ENCODE measurements at places on chromosomes 2 and 18.
A peak's percentile ranks its signal among the peaks of the same experiment; 100 is the strongest.

- no peak for DNase-seq
These were observed 55.9 kb downstream of the HS1BP3 start for GRCh38 chr2:20594957-20595356.

DNA sequence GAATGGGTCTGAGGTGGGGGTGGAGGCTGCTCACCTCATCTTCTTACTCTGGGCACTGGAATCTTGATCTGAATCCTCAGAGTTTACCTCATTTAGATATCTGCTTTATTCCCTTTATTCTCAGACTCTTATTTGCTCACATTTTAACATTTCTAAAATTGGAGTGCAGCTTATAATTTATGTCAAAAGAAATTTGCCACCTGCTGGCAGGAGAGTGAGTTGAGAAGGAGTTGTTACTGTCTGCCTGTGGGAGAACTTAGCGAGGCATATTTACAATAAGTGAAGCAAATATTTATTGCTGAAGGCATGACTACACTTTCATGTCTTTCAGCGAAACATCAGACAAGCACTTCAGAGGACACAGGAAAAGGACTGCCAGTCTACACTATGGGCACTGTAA is 16.4 kb upstream of the KIAA2012 start:
- no peak for DNase-seq

DNA sequence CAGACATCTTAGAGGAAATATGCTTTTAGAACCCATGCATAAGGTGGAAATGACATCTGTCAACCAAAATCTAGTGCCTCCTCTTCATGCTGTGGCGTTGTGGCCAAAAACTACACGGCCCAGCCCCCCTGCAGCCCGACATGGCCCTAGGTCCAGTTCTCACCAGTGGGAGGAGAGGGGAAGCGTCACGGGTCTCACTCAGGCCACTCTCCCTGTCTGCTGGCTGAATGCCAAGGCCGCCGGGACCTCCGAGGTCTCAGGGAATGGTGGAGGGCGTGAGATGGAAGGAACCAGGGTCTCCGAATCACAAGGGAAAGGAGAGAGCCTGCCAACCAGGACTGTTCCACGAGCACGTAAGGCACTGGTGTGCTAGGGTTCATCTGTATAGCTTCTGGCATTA is 361.0 kb downstream of the ANAPC1 start:
- DNase-seq = peak; percentile 3

GRCh38 chr2:167144179-167144898 is 256.1 kb downstream of the XIRP2 start:
- no peak for DNase-seq

DNA sequence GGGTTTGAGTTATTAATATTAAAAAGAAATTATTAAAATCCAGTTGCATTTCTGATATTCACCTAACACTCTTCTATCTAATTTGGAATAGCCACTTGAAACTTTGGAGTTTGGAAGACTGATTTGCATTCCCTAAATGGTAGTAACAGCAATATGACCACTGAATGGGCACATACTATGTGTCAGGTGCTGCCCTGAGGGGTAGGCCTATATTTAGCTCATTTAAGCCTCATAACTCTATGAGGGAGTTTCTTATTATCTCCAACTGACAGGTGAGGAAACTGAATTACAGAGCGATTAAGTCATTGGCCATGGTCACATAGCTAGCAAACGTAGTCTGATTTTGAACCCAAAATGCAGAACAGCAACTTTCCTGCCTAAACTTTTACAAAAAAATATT is 77.3 kb downstream of the VWA3B start:
- no peak for DNase-seq

DNA sequence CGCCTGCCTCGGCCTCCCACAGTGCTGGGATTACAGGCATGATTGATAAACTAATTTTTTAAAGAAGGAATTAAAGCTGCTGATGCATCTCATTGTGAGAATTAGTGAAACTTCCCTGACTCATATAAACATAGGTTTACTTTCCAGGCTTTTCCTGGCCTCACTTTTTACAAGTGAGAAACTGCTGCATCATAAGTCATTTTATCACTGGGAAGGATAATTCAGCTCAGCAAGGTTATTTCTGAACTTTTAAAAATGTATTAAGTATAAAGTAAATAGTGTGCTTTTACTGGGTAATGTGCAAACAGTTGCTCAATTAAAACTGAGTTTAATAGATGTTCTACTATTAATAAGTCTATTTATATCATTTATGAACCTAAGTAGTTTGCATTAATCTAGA is 1130.3 kb upstream of the CDH2 start:
- DNase-seq = no peak

DNA sequence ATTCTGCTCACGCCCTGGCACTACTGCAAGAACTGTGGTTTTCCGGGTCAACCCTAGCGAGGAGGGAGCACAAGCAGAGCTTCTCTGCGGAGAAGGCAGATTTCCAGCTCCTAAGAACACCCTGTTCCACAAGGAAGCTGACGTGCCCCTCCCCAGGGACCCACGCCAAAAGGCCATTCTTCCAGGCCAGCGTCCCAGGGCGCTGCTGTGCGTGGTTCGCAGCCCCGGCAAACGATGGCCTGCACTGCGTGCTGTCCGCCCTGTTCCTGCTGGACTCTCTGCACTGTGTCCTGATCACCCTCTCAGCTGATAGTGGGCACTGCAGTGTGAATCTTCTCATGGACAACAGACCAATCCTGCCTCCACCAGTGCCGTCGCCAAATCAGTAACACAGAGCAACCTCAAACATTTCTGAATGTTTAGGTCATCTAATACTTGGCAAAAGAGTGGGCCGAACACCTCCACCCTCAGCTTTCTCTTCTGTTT is 49.1 kb downstream of the ADI1 start:
- no peak for DNase-seq

DNA sequence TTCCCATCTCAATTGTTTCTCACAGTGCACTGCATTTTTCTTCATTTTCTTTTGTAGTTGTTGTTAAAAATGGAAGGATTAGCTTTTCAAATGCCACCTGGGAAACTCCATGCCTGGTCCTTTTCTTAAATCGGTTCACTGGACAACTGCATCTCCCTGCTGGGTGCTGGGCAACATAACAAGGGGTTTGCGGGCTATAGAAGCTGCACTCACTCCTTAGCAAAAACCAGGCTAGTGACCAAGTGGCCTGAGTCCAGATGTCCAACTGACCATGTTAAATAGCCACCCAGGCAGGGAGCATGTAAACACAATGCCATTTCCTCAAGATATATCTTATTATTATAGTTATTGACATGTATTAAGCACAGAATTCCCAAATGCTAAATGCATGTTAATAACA is 264.9 kb downstream of the ICOS start:
- no peak for DNase-seq

DNA sequence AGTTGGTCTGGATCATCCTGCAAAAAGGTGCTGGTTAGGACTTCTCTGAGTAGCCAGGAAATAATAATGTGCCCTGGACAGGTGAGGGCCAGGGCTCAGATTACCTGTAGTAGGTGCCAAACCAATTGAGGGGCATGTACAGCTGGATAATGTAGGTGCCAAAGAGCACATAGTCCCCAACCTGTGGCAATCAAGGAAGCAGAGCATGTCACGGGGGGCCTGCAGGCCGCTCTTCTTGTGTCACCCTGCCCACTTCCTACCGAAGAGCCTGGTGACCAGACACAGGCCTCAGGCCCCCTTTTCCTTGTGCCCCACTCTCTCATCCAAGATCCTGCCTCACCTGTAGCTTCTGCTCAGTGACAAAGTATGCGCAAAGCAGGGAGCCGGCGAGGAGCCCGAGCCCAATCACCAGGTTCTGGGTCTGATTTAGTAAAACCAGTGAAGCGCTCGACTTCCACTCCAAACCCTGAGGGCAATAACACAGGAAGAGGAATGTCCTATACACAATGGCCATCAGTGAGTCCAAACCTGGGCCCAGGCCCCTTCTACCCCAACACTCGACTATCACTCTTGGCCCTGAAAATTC is 5.2 kb downstream of the ABCB6 start:
- no peak for DNase-seq

DNA sequence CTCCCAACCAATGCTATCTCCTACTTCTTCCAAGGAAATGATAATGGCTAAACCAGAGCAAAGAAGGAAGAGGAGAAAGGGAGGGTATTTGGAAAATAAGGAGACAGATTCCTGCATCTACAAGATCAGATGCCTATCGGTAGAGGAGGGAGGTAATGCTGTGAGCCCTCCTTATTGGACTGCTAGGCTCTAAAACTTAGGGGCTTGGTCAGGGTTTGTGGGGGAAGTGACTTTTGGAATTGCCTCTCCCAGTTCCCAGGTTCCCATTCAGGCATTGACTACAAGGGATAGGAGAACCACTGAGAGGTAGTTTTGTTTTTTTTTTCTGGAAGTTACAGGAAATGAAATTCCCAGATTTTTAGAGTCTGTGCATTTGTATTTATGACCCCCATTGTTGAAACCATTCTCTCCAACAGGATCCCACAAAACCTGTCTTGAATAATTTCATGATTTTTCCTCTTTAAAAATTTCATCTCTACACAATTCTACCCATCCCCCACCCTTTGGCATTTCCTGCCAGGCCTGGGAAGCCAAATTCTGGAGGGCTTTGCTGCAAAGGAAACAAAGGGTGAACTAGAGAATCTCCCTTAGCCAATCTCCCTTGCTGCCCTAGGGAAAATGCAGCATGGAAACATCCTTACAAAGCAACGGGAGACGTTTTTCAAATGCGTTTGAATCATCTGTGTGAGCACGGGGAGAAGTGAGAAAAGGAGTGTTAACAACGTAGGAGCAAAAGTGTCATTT is 282.1 kb upstream of the EPAS1 start:
- no peak for DNase-seq

DNA sequence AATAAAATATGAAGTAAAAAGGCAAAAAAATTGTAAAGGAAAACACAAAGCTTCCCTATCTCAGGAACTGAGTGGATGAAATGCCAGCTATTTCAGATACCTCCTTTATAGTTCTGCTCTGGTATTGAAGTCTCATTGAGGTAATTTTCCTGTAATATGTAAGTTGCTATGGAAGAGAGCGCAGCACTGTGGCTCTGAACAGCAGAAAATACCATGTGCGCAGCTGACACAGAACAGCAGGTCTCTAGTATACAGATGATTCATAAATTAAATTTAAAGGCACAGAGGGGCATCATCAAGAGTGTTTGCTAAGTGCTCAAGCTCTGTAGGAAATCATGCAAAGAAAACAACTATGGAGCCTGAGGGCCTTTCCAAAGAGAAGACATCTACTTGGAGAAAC is 315.3 kb upstream of the CDH7 start:
- no peak for DNase-seq
